Activated CD8-positive, alpha-beta T cell treated with anti-CD3 and anti-CD28 coated beads for 36 hours (primary cell): ENCODE measurements at places on chromosomes 1 and 21. TPM values are rescaled to one million over a fixed set of nuclear protein-coding genes. Genes with fewer than 3 reads are reported as not detected.

- H3K36me3 ChIP-seq: no peaks in the 10 kb centered on the region
- H3K27ac ChIP-seq: no peak overlapping the region
- DNase-seq: no peak
Observed at GRCh38 chr1:210822932-210823331, 311.0 kb downstream of the KCNH1 start.

- peaks cover 24% of the 10 kb centered on the region for H3K27me3 ChIP-seq
- no peak for DNase-seq
- H3K4me3 ChIP-seq: no peak overlapping the region
- H3K36me3 ChIP-seq: no peaks in the 10 kb centered on the region
- no peaks in the 10 kb centered on the region for H3K4me1 ChIP-seq
Observed at GRCh38 chr1:24300971-24301784, 18.0 kb upstream of the GRHL3 start.

GRCh38 chr1:5640845-5641244, 351.4 kb downstream of the NPHP4 start:
- no peak overlapping the region for H3K4me3 ChIP-seq
- peaks cover 16% of the 10 kb centered on the region for H3K27me3 ChIP-seq
- H3K36me3 ChIP-seq: no peaks in the 10 kb centered on the region
- DNase-seq: no peak
- H3K27ac ChIP-seq: no peak overlapping the region

GRCh38 chr21:26683996-26684395, 110.9 kb upstream of the CYYR1 start:
- H3K27ac ChIP-seq: no peak overlapping the region
- no peak overlapping the region for H3K4me3 ChIP-seq
- no peaks in the 10 kb centered on the region for H3K36me3 ChIP-seq
- DNase-seq: no peak

- no peak for DNase-seq
- H3K4me3 ChIP-seq: peak overlapping the region; percentile 72
- peaks cover 13% of the 10 kb centered on the region for H3K36me3 ChIP-seq
- H3K4me1 ChIP-seq: peaks cover 14% of the 10 kb centered on the region
- no peaks in the 10 kb centered on the region for H3K27me3 ChIP-seq
Observed at GRCh38 chr1:6614929-6615785, 1.6 kb downstream of the PHF13 start.

GRCh38 chr1:31382379-31382989, 9.6 kb upstream of the FABP3 start:
- DNase-seq: no peak
- H3K27ac ChIP-seq: no peak overlapping the region
- H3K4me3 ChIP-seq: no peak overlapping the region
- peaks cover 16% of the 10 kb centered on the region for H3K27me3 ChIP-seq
- no peaks in the 10 kb centered on the region for H3K36me3 ChIP-seq

DNA sequence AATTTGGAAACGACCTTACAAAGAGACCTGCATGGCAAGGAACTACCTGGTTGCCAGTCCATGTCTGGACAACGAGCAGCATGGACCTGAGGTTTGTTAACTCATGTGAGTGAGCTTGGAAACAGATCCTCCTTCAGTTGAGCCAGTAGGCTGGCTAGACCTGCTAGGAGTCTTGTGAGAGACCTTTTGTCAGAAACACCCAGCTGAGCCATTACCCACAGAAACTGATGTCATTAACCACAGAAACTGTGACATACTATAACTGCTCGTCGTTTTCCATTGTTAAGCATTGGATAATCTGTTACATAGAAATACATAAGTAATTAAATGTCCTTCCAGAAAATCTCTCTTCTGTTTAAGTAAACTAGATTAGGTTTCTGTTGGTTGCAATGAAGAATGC, 211.1 kb upstream of the C21orf91 start:
- no peaks in the 10 kb centered on the region for H3K27me3 ChIP-seq
- H3K4me3 ChIP-seq: no peak overlapping the region
- H3K27ac ChIP-seq: no peak overlapping the region
- H3K4me1 ChIP-seq: no peaks in the 10 kb centered on the region
- peak; percentile 20 for DNase-seq

The CD34 gene
- total RNA-seq: 0.05 TPM

The CCDC181 gene
- total RNA-seq: not detected

The OR6K3 gene
- not detected for total RNA-seq

The WNT4 gene
- not detected for total RNA-seq
